ENCODE measurements at places on chromosomes 7 and 10.

DNA sequence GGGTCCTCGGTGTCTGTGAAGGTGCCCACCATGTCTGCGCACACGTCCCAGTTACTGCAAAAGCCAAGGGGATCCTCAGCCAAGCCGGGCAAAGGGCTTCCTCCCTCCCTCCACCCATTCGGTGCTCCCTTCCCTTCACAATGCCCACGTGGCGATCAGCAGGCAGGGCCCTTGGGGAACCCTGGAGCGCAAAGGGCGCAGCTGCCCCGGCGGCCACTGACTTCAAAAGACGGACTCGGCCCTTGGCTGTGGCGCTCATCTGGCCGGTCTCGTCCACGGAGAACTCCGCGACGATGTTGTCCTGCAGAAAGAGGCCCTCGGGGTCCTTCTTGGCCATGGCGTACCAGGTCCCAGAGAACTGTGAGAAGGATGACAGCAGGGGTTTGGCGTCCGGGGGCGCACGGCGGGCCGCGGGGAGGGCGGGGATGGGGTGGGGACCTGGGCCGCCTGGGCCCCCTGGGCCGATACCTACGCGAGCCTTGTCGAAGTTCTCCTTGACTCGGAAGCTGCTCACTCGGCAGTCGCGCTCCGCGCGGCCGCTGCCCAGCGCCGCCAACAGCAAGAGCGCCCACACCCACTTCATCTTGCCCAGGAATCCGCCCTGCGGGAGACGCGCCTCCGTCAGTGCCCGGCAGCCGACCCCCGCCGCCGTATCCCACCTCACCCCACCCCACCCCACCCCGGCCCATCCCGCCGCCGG lies 439 bp downstream of the RBP4 start:
- DNase-seq = no peak

GRCh38 chr10:28991333-28992270 lies 297.3 kb upstream of the LYZL1 start:
- peak; percentile 14 for DNase-seq

GRCh38 chr7:132656846-132657776 lies 80.8 kb upstream of the PLXNA4 start:
- DNase-seq = no peak

DNA sequence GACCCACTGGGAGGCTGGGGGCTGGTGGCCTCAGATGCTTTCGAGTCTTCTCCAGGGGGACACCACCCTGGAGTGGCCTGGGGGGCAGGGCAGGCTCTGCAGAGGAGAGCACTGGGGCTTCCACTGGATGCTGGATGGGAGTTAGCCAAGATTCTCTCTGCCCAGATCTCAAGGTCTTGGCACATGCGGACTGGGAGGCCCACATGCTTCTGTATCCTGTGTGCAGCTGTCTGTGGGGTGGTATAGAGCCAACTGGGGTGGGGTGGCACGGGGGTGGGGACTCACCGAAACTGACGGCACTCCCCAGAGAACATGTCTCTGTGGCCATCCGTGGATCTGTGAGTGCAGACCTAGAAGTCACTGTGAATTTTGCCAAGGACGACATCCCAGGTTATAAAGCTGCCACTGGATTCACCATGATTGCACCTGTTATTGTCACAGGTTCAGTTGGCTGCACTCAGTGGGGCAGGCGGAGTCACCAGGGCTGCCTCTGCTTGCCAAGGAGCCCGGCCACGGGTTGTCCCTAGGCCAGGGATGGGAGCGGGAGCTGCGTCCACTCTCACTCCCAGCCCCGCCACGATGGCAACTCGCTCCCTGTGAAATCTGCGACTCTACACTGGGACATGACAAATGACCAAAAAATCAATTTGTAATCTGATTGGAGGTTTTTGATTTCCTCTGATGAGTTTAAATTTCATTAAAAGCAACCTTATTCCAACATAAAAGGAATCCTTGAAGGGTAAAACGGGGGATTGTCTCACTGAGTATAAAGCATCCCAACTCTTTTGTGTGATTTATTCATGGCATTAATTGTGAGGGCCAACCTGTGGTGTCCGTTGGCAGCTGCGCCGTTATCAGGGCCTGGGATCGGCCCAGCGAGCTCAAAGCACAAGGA lies 131.3 kb downstream of the EBF3 start:
- DNase-seq = no peak

GRCh38 chr7:80838643-80839042 lies 80.2 kb downstream of the SEMA3C start:
- no peak for DNase-seq

GRCh38 chr10:29993319-29993915 lies 66.0 kb downstream of the JCAD start:
- no peak for DNase-seq

GRCh38 chr7:128041203-128041602 lies 10.0 kb upstream of the LRRC4 start:
- no peak for DNase-seq

DNA sequence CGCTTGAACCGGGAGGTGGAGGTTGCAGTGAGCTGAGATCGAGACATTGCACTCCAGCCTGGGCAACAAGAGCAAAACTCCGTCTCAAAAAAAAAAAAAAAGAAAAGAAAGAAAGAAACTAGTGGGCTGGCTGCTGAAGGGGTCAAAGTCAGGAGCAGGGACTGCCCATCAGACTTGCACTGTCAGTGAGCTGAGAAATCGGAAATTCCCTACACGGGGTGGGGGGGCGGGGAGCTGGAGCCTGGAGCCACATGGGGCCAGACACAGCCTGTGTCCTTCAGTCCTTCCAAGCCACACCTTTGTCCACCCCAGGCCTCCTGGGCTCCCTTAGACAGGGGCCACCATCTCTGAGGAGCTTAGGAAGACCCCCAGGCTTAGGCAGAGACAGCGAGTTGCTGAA lies 34.5 kb downstream of the SRRM3 start:
- no peak for DNase-seq

DNA sequence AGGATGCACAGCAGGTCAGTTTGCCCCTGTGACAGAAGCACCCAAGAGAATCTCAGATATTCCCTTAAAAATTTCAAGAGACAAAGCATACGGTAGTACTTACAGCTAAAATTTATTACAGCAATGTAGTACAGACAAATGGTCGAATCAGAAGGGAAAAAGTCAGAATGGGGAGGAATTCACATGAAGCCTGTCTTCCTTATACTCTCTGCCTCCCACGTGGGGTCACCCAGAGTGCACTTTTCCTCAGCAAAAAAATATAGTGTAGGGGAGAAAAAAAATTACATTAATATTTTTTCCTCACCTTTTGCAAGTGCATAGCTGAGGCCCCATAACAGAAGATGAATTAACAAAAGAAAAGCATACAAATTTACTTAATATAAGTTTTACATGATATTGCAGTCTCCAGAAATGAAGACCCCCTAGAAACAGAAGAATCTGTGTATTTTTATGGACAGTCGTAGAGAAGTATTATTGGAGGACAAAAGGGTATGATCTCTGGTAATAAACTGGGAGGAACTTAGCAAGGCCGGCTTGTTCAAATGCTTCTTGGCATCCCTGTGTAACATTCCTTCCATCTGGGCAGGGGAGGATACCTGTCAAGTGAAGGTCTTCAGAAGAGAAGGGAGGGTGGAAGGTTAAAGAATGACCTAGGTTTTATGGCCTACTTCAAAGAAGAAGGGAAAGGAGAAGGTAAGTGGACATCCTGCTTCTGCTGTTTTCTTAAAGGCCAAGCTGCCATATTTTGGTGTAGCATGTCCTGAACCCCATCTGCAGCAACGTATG lies 270.6 kb upstream of the MAGI2 start:
- no peak for DNase-seq

Measured in CD4-positive, alpha-beta T cell treated with Interleukin-2 at 100 ng/mL for 4 hours (primary cell).